Tibial artery (tissue), 4 donors: ENCODE measurements at places on chromosomes 16 and 17.
A peak's percentile ranks its signal among the peaks of the same experiment; 100 is the strongest.

GRCh38 chr17:9255833-9256232, 234.5 kb downstream of the NTN1 start:
- DNase-seq: no peak

DNA sequence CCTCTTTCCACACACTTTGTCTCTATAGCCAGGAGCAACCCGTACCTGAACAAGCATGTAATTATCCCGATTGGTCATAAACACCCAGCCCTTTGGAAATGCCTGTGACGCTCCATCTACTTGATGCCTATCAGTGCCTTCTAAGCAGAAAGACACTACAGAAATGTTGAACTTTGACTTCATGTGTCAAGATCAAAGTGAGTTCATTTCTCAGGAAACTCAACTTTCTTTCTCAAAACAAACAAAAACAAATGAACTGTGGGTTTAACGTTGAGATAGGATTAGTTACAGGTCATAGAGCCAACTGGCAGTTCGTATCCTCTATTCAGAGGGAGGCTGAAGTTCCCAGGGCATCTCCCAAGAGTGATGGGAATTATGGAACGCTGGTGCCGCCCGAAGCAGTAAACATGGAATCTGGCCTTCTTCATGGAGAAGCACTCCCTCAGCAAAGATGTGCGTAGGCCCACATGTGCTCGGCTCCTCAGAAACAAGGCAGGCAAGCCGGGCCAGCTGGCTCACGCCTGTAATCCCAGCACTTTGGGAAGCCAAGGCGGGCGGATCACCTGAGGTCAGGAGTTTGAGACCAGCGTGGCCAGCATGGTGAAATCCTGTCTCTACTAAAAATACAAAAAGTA, 9.5 kb downstream of the SLC6A4 start:
- no peak for DNase-seq

DNA sequence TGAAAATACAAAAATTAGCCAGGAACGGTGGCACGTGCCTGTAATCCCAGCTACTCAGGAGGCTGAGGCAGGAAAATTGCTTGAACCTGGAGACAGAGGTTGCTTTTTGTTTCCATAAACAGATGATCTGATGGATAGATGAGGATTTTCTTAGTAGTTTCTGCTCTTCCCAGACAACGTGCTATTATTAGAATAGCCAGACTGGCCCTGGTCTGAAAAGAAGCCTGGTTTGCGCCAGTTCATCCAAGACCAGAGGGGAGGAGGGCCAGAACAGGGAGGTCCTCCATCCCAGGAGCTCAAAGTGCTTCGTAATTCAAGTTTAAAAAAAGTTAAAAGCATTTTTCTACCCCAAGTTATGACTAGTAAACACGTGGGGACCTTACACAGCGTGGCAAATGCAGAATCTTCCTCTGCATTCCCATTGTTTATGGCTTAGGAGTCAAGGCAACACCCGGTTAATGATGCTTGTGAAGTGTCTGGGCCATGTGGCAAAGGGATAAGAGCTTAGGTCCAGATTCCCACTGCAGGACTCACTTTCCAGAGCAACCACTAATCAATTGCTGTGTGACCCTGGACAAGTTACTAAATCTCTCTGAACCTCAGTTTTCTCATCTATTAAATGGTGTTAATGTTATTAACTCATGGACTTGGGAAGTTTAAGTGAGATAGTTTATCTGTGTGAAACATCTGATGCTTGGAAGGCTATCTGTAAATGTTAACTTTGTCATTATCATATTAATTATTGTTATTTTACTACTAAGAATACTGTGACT, 205.4 kb downstream of the CCDC182 start:
- no peak for DNase-seq

DNA sequence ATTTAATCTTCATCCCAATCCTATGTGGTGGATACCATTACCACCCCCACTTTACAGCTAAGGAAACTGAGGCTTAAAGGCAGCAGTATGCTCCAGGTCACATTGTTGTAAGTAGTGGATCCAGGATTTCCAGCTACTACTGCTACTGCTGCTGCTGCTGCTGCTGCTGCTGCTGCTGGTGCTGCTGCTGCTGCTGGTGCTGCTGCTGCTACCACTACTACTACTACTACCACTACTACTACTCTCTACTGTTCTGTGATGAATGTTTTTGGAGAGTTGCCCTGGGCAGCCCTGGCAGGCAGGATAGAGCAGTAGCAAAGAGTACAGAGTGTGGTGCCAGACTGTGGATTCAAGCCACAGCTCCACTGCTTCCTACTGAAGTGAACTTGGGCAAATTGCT, 49.3 kb upstream of the SLC12A3 start:
- DNase-seq: peak; percentile 23

DNA sequence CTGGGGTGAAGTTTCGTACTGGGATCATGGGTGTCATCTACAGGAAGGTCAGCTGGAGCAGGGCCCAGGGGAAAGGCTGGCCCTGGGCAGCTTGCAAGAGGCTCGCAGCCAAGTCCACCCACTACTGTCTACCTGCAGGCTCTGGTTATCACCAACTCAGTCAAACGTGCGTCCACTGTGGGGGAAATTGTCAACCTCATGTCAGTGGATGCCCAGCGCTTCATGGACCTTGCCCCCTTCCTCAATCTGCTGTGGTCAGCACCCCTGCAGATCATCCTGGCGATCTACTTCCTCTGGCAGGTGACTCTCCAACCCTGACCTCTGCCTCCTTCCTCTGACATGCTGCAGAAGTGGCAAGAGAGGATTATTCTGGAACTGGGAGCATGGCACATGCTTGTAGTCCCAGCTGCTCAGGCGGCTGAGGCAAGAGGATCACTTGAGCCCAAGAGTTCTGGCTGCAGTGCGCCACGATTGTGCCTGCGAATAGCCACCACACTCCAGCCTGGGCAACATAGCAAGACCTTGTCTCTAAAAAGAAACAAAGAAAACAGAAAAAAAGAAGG, 29.2 kb downstream of the ABCC3 start:
- no peak for DNase-seq

- DNase-seq: peak; percentile 79
Observed at GRCh38 chr17:39573447-39574298, 34.0 kb downstream of the NEUROD2 start.

DNA sequence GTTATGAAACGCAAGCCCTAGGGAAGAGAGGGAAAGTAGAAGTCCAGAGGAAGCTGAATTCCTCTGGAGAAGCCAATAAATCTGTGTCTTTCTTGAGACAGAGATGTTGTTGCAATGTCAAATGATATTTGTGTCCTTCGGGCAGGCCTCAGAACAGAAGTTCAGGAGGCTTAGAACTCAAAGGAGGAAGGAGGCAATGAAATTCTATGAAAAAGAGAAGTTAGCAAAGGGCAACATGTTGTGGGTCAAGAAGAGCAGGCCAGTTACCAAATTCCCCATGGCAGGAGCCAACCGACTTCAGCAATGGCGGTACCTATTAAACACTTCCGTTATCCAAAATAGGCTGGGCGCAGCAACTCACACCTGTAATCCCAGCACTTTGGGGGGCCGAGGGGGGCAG, 109.0 kb upstream of the DHX40 start:
- DNase-seq: no peak

DNA sequence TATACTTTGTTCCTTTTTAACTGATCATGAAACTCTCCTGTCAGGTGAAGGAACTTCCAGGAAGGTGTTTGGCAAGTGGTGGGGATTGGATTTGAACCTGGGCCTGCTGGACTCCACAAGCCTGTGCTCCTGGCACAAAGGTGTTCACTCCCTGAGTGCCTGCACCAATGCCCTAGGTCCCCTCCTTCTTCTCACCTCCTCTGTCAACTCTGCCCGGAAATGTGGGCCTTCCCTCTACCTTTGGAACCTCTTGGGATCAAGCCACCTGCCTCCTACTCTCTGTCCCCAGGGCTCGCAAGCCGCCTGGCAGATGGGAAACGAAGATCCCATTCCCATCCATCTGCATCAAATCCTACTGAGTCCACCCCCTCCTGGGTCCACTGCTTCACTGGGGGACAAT, 40.0 kb downstream of the RTN4RL1 start:
- no peak for DNase-seq

GRCh38 chr16:57614536-57614935, 13.9 kb upstream of the ADGRG1 start:
- DNase-seq: peak; percentile 42

DNA sequence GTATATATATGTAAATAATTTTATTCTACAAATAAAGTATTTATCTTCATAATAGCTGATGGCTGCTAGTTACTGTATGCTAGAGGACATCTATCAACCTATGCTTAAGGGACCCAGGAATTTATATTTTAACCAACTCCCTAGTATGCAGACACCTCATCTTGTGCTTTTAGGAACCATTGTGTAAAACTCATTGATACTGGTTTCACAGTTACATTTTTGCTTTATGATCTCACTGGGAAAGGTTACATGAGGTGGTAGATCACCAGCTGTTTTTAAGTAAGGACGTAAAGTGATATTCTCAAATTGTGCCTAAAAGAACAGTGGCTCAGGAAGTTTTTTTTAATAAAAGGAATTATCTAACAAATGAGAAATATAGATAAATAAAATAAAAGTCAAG, 56.4 kb downstream of the VMP1 start:
- DNase-seq: no peak

DNA sequence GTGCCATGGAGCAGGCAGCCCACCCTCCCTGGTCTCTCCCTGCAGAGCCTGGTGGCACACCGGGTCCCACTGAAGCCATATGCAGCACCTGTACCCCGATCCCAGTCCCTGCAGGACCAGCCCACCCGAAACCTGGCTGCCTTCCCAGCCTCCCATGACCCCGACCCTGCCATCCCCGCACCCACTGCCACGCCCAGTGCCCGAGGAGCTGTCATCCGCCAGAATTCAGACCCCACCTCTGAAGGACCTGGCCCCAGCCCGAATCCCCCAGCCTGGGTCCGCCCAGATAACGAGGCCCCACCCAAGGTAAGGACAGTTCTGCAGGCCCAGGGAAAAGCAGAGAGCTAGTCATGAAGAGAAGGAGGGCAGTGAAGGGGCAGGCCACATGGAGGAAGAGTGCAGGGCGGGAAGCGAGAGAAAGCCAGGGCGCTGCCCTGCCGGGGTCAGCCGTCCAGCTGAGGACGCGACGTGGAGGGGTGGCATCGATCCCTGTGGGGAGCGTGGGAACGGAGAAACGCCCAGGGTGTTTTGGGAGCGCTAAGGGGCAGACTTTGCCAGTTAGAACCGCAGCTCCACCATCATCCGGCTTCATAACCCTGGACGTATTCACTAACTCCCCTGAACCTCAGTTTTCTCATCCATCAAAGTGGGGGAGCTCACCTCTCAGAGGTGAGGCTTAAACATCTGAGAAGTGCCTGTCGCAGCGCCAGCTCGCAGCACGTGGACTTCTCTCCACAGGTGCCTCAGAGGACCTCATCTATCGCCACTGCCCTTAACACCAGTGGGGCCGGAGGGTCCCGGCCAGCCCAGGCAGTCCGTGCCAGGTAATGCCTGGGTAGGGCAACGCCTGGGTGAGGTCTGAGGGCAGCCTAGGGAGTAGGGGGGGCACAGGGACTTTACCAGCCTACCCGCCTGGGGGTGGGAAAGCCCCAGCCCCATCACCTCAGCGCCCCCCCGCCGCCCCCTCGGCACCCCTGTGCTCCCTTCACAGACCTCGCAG, 7.6 kb upstream of the C17orf107 start:
- no peak for DNase-seq

DNA sequence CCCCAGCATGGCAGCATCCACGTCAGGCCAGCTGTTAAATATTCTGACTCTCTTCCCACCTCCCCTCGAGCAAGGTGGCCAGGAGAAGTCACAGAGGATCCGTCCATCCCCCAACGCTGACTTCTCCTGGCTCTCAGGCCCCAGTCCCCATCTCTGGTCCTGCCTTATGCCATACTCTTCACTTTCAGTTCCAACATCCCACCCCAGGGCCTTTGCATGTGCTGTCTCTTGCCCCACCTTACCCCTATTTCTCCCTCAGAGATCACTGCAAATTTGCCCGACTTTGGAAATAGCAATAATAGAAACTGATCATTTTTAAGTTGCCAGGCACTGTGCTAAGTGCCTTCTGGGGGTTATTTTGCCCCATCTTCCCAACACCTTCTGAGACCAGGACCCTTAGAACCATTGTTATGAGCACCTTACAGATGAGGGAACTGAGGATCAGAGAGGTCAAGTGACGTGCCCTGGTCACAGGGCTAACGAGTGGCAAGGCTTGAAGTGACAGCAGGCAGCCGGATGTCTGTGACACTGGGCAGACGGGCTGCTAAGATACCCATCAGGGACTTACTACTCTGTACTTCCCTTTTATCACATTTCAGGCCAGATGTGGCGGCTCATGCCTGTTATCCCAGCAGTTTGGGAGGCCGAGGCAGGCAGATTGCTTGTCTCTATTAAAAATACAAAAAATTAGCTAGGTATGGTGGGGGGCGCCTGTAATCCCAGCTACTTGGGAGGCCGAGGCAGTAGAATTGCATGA, 17.7 kb downstream of the HID1 start:
- DNase-seq: no peak

- no peak for DNase-seq
Observed at GRCh38 chr17:17573912-17574311, 17.6 kb downstream of the PEMT start.

GRCh38 chr16:53844804-53845203, 140.8 kb downstream of the FTO start:
- DNase-seq: no peak

DNA sequence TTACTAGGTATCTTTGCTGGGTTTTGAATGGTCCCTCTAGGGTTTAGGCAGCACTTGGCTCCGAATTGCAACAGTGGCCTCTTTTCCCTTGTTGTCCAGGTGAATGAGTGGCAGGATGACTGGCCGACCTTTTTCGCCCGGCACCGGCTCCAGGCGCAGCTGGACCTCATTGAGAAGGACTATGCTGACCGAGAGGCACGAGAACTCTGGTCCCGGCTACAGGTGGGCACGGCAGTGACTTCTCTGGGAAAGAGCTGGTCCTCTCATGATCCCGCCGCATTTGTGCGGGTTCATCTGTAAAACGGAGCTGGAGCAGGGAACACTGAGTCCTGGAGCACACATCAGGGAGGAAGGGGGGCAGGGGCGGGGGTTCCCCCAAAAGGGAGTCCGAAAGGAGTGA, 3.1 kb upstream of the TBCD start:
- DNase-seq: no peak

- DNase-seq: no peak
Observed at GRCh38 chr16:10808218-10808617, 10.4 kb downstream of the TVP23A start.

DNA sequence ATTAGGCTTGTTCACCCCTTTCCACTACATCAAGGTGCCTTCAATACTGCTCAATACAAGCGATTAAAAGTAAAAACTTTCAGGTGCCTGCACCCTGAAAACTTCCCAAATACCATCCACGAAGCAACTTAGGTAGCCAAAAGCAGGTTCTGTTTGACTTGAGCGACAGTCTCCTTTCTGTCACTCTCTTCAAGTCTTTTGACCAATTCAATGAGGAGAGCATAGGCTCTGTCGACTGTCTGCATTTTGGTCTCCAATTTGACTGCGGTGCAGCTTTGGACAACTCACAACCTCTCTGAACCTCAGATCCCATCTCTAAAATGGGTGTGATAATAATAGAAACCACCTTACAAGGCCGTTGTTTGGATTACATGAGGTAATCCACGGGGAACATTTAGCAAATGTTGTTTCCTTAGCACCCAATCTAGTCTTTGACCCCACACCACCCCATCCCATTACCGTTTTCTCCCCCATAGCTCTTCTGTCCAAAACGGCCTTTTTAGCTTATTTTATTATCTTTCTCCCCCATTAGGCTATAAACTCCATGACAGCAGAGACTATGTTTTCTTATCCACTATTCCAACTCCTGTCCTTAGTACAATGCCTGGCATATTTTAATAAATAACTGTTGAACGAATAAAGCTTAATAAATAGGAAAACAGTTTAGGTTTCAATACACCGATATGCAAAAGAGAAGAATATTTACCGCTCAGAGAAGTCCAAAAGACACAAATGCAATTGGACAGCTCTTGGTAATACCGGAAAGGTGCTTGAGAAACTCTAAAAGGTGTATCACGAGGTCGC, 999 bp downstream of the MARF1 start:
- DNase-seq: no peak
